T-helper 2 cell treated with Interferon-gamma antibody and Interleukin-4, amounts not matched to agents 100 ng/mL and 5 ng/mL, for 36 hours (primary cell): ENCODE measurements at places on chromosomes 12 and 14. TPM values are rescaled to one million over a fixed set of nuclear protein-coding genes. Genes with fewer than 3 reads are reported as not detected.

Gene BDKRB2
- total RNA-seq = not detected in 2 replicates

Gene SOX5
- total RNA-seq = not detected in 2 replicates

Gene LALBA
- not detected in 2 replicates for total RNA-seq

Gene MYF5
- total RNA-seq = not detected in 2 replicates

Gene KERA
- total RNA-seq = not detected in 2 replicates

Gene RD3L
- total RNA-seq = not detected in 2 replicates

Gene RNASE1
- not detected in 2 replicates for total RNA-seq

Gene LRRC10
- total RNA-seq = not detected in 2 replicates

Gene PKP2
- total RNA-seq = 0.07 and 0.16 TPM in 2 replicates

Gene CIROP
- total RNA-seq = not detected in 2 replicates

Gene FOXN4
- not detected in 2 replicates for total RNA-seq

Gene ATP23
- 14.0 and 17.1 TPM in 2 replicates for total RNA-seq

Gene BATF
- 49.5 and 56.0 TPM in 2 replicates for total RNA-seq

Gene SLC5A8
- not detected in 2 replicates for total RNA-seq

Gene ERP27
- total RNA-seq = 12.2 and 13.3 TPM in 2 replicates

Gene ARHGEF40
- total RNA-seq = not detected in 2 replicates

Gene TECPR2
- total RNA-seq = 9.3 and 11.4 TPM in 2 replicates

Gene LRRC43
- not detected in 2 replicates for total RNA-seq

Gene FBLN5
- total RNA-seq = 2.0 and 2.6 TPM in 2 replicates

Gene KCNA5
- not detected in 2 replicates for total RNA-seq
